ENCODE measurements at places on chromosomes 13 and 19.

DNA sequence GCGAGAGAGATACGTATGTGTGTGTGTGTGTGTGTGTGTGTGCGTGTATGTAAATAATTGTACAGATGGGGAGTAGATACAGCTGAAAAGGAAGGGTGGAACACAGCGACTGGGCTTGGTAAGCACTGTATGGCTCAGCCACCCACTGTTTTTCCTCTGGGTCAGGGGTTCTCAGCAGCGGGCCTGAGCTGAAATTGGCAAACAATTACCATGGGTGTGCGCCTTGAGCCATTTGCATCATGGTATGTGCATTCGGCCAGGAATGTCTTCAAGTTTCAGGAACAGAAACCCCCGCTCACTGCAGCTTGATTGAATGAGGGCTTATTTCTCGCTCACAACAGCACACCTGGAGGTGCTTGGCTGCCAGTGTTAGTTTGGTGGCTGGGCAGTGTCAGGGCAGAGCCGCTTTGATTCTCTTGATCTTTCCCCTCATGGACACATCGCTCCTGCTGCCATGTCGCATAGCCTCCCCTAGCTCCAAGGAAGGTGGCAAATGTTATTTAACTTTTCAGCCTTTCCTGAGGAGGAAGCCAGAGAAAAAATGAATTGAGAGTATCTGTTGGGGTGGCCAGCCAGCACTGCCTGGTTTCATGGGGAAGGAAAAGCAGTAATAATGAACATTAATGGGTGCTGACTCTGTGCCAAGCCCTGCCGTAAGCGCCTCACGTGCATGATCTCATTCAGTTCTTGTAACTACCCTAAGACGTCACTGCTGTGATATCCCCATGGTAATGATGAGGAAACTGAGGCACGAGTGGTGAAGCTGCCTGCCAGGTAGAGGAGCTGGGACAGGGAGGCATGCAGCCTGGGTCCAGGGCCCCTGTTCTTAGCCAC is 126.9 kb downstream of the SIPA1L3 start:
- no peak for DNase-seq

GRCh38 chr19:3509566-3509989 is 3.5 kb downstream of the FZR1 start:
- DNase-seq, result no peak

DNA sequence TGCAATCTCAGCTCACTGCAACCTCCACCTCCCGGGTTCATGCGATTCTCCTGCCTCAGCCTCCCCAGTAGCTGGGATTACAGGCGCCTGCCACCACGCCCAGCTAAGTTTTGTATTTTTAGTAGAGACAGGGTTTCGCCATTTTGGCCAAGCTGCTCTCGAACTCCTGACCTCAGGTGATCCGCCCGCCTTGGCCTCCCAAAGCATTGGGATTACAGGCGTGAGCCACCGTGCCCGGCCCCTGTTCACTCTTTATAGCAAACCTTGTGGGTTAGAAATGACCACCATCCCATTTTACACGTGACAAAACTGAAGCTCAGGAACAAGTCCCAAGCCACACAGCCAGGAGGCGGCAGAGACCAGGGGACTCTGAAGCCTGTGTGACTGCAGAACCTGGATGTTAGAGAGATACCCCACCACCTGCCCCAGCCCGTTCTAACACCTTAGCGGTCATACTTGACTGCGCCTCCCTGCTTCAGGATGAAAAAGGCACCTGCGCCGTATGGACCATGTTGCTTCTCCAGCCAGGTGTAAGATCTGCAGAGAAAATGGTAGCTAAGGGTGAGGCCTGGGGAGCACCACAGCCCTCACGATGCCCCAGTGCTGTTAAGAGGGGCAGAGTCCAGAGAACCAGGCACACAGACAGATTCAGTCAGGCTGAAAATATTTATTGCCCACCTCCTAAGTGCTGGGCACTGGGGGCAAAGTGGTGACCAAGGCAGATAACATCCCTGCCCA is 3.6 kb downstream of the DMAC2 start:
- no peak for DNase-seq

DNA sequence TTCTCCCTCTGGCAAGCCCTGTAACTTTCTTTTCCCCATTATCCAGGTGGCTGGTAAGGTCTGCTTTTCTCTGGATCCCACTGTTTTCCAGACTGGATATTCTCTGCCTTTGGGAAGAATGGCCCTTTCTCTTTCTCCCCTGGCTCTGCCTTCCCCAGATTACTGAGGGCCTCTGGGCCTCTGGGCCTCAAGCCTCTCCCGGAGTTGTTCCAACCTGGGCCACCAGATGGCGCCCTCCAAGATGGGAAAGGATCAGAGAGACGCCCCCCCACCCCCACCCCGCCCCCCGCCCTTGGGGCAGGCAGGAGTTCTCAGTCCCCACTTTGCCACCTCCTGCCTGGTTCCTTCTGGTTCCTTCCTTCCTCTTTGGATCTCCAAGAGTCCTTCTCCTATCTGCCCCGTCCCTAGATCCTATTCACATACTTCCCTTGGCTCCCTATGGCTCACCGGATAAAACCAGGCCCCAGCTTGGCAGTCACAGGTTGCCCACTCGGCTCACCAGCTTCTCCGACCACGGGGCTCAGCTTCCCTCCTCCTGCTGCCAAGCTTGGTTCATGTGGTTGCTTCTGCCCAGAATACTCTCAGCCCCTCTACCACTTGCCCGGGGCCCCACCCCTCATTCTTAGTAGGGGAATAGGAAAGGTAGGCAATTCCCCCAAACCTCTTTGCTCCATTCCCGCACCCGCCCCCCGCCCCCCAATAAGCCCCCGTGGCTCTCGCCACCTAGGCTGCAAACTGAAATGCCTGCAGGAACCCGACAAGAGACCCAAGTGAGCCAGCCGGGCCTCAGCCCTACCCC is 13.1 kb downstream of the EPS8L1 start:
- DNase-seq, result peak; percentile 61

GRCh38 chr13:92461402-92461801 is 765.2 kb upstream of the GPC6 start:
- DNase-seq, result no peak

GRCh38 chr13:46850214-46850613 is 46.6 kb downstream of the HTR2A start:
- no peak for DNase-seq

GRCh38 chr13:25203127-25203740 is 31.1 kb upstream of the AMER2 start:
- DNase-seq, result no peak

- no peak for DNase-seq
Measured at GRCh38 chr19:5686326-5686646, 3.8 kb upstream of the RPL36 start.

DNA sequence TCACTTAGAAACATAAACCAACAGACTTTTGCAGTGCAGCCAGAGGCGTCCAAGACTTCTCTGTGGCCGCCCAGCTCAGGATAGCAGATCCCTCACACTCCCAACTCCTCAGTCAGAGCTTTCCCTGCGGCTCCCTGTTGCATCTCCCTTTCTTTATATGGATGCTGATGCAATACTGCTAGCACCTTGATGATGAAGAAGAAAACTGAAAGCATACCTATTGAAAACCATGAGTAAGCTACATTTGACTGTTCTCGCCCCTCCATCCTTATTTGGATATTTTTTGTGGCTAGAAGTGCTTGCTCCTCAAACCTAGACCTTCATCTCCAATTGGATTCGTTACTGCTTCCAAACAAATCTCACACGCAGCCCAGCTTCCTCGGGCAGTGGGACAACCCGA is 57.3 kb upstream of the UBL3 start:
- DNase-seq, result no peak

- peak; percentile 99 for DNase-seq
Measured at GRCh38 chr19:1905110-1905862, at the start of the genes ADAT3 and SCAMP4. Gene ADAT3 (plus strand): TSS chr19:1905399. CDS start chr19:1912048, 6,649 bp downstream. Gene SCAMP4 (plus strand): TSS chr19:1905399. CDS start chr19:1915020, 9,621 bp downstream.

DNA sequence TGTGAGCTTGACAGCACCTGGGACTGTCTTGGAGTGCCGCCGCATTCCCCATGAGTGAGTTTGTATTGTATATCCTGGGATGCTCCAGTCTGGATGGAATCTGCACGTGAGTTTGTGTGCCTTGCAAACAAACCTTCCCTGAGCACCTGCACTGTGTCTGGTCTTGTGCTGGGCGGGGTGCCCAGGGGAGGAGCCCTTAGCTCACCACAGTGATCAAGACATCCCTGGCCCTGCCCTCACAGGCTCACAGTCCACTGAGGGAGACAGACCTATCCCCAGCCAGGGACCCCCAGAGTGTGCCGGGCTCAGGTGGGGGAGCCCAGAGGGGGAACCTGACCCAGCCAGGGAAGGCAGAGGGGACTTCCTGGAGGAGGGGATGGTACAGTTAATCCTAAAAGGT is 1.7 kb upstream of the BCAM start:
- DNase-seq, result peak; percentile 13

- DNase-seq, result no peak
Measured at GRCh38 chr19:31560086-31561060, 211.1 kb upstream of the TSHZ3 start.

DNA sequence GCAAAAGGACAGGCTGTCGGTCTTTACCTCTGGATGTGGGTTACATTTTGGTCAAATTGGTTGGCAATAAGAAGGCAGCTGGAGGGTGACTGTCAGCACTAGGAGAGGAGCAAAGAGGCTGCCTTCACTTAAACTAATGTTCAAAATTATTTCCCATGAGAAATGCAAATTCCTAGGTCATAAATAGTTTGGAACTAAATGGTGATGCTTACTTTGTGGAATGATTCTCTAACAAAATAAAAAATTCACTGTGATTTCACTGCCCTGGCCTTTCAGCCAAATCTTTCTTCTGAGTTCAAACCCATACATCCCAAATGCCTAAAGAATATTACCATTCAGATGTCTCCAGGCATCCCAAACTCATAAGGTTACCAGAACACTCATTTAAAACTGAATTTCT is 25.0 kb upstream of the OXGR1 start:
- DNase-seq, result no peak

DNA sequence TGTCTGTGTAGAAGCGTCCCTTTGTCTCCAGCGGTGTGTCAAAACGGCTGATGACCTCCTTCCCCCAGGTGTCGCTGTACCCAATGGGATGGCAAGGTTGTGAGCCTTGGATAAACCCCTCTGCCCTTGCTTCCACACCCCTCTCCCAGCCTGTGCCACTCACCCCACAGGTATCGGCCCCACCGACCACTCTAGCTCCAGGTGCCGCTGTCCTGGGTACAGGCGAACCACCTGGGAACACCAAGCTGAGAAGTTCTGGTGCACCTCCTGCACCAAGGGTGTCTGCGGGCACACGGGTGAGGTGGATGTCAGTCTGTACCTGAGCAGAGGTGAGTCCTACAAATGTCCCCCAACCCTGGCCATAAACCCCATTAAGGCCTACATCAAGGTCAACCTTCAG is 16.6 kb downstream of the MAN2B1 start:
- DNase-seq, result no peak

DNA sequence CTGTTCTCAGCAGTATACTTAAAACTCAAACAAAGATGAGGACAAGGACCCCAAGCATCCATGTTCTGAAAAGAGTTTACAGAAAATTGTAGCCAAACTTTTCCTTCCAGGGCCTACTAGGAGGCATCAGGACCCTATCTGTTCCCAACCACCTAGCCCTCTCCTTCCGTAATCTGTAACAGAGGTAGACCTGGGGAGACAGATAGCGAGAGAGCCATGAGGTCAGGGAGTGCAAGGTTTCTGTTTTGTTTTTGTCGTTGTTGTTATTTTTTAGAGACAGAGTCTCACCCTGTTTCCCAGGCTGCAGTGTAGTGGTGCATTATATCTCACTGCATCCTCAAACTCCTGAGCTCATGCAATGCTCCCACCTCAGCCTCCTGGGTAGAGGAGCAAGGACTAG is 83.9 kb upstream of the POSTN start:
- DNase-seq, result no peak

- DNase-seq, result no peak
Measured at GRCh38 chr13:50188696-50189095, 173.5 kb downstream of the KCNRG start.

- peak; percentile 74 for DNase-seq
Measured at GRCh38 chr13:21079761-21080592, 18.6 kb upstream of the LATS2 start.

DNA sequence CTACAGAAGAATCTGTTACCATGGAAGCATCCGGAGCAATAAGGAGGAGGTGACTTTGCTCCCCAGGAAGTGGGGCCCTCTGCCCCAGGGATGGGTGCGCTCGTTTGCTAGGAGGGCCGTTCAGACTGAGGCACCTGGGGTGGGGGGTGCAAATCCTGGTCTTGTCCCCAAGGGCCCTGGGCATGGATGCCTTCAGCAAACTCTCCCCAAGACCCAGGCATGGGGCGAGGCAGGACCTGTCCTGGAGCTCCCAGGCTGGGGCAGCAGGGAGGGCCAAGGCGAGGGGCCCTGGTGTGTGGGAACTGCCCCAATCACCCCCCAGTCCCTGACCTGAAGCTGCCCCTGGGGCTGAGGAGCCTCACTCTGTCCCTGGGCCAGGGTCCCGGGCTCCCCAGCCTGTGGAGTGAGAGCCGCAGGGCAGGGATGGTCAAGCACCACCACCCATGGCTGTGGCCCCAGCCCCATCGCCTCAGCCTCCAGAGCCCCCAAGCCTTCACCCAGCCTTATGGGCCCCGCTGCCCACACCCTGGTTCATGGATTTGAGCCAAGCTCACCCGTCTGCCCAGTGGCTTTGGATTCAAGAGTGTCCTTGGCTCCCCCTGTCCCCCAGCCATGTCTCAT is 240.6 kb upstream of the SGCG start:
- DNase-seq, result no peak

- DNase-seq, result peak; percentile 42
Measured at GRCh38 chr19:57560049-57560491, 407 bp upstream of the ZNF550 start.

Data from umbilical cord (tissue), 2 donors.